COLO829 (cell line): ENCODE measurements at places on chromosomes 1 and 21.

- DNase-seq: no peak
Observed at GRCh38 chr1:183302452-183303322, 115.5 kb downstream of the NMNAT2 start.

DNA sequence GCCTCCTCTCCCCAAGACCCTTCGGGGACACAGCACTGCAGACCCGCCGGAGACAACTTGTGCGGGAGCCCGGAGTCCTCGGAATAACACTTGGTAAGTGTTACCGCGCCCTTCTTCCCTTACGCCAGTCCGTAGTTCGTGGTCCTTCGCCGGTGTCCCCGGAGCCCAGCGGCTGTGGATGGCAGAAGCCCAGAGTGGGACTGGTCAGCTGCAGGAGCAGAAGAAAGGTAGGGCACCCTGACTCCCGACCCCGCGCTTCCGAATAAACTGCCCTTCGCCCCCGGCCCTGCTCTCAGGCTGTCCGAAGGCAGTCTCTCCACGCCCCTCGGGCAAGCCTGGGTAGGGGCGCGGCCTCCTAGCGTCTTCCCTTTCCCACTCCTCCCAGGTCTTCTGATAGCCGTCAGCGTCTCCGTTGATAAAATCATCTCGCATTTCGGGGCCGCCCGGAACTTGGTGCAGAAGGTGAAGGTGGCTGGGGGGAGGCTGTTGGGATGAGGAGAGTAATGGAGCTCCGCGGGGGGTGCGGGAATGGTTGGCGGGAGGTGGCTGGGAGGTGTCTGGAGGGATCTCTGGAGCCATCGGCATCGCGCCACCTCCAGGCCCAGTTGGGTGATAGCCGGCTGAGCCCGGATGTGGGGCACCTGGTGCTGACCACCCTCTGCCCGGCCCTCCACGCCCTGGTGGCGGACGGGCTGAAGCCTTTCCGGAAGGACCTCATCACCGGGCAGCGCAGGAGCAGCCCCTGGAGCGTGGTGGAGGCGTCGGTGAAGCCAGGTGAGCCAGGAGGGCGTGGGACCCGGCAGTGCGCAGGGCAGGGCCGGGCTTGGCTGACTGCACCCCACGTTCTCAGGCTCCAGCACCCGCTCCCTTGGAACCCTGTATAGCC lies 4.3 kb downstream of the RUSC1 start:
- DNase-seq: no peak

DNA sequence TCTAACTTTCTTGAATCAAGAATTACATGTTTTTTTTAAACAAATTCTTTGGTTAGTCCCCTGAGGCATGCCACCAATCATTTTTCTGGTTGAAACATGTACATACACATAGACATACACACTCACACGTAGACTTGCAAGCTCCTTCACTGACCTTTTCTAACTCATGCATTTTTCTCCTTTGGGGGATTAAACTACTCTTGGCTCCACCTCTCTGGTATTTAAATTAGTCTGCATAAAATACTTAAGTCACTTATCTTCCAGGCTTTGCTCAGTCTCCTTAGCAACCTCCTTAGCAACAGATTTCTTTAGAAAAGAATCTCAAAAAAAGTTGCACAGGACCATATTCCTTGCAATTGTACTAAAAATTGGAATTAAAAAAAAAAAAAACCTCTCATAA lies 440.9 kb upstream of the LRRC7 start:
- no peak for DNase-seq

DNA sequence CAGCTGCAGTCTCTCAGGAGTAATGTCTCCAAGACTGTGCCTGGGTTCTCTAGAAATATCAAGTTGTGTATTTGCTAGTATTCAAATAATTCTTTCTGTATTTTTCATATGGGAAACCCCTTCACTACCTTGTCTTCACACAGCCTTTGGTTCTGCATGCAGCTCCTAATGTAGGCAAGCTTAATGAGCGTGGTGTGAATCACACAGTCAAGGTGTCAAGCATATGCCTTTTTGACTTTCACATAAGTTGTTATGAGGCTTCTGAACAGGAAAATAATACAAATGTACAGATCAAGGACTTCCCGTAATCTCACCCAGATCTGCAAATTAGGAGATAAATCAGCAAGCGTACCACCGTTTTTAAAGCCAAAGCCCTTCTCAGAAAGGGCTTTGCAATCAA lies at the start of gene FCRL3:
TSS of gene FCRL3 (minus strand) at position 38 of the 400 bp plus-strand sequence. CDS start 280 bp downstream, outside the sequence.
- no peak for DNase-seq

DNA sequence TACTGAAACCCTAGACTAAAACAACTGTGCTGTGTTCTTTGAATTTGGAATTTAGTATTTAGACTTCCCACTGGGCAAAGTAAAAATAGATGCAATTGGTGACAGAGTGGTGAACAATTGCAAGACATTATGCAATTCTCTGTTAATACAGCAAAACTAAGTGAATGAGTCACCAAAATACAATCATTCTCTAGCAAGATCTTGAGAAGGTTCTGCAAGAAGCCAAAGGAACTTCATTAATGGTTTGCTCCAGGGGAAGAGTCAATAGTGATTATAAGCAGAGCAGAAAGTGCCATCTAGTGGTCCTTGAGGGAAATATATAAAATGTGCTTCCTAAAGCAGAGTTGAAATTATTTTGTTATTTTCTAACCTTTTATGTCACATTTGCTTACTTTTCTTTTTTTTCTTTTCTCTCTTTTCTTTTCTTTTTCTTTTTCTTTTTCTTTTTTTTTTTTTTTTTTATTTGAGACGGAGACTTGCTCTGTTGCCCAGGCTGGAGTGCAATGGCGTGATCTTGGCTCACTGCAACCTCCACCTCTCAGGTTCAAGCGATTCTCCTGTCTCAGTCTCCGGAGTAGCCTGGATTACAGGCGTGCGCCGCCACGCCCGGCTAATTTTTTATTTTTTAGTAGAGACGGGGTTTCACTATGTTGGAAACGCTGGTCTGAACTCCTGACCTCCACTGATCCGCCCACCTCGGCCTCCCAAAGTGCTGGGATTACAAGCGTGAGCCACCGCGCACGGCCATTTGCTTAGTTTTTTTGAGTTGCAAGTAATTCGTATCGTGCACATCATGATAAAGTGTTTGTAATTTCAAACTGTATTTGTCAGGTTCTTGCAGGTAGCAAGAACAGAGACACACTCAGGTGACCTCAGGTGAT lies 99.2 kb downstream of the CTH start:
- DNase-seq: peak; percentile 89

GRCh38 chr1:227748496-227749182 lies 13.4 kb downstream of the SNAP47 start:
- no peak for DNase-seq

DNA sequence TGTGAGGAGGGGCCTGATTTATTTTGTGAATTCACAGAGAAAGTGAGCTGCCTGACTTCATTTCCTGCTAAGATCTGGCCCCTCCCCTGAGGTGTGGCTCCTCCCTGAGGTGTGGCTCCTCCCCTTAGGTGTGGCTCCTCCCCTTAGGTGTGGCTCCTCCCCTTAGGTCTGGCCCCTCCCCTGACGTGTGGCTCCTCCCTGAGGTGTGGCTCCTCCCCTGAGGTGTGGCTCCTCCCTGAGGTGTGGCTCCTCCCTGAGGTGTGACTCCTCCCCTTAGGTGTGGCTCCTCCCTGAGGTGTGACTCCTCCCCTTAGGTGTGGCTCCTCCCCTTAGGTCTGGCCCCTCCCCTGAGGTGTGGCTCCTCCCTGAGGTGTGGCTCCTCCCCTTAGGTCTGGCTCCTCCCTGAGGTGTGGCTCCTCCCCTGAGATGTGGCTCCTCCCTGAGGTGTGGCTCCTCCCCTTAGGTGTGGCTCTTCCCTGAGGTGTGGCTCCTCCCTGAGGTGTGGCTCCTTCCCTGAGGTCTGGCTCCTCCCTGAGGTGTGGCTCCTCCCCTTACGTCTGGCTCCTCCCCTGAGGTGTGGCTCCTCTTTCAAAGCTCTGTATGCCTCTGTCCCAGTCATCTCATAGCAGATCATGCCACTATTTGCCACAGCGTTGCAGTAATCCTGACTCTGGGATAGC lies 26.9 kb upstream of the LRRC3 start:
- DNase-seq: peak; percentile 81

- DNase-seq: peak; percentile 28
Observed at GRCh38 chr1:22641906-22642636, 1.4 kb upstream of the C1QC start.

DNA sequence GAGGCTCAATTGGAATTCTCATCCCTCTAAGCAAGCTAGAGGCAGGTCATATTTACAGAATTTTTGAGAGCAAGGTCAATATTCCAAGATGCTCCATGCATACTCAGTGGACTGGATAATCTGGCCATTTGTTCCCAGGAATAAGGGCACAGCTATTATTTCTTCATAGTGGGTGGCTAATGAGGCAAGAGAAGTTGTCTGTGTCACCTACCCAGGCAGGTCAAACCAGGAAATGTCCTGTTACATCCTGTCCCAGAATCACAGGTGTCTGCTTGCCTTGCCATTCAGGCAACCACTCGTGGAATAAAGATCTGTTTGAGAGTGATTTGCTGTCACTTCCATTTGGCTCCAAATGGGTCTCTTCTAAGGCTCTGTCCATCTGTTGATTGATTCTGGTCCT lies 85.2 kb upstream of the ZP4 start:
- DNase-seq: no peak

DNA sequence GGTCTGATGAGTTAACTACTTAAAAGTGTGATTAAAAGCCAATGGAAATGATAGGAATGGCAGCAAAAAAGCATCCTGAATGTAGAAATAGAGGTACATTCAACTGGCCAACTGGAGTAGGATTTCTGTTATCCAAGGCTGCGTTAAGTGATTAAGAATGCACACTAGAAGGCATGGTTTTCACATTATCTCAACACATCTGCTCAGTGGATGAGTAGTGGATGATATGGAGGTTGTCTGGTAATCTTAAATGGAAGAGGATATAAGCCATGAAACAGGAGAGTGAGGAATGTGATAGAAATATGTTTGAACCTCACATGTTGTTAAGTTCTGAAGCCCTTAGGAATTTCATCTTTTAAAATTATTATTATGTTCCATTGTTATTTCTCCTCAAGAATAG lies 839.9 kb downstream of the USP25 start:
- DNase-seq: no peak

DNA sequence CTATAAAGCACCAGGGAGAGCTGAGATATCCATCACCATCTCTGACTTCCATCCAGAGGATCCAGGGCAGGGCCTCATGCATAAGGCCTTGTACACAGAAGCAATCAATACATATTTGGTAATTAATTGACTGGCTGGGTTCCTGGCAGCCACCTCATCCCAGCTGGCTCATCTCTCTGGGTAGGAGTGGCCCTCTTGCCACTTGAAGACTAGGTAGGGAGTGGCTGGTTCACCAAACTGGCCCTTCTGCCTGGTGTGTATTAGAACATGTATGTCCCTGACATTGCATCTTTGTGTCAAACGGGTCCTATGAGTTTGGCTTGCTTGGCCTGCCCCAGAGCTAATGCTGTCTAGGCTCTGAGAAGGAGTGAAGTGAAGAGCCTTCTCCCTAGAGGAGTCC lies 11.8 kb downstream of the NUAK2 start:
- no peak for DNase-seq

DNA sequence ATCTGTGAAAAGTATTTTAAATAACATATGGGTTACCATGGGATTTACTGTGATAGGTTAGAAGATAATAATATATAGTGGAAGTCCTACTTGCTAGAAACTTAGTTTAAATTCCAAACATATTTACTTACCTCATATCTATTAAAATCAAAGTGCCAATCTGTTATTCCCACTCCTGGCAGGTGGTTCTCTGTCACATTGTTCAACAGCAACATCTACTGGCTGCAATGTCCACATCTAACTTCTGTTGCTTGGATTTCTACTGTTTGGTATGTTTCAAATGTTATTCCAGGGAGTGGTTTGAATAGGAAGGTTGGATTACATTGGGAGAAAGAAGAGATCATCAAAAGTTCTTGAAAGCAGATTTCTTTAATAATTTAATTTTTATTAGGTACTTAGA lies 122.5 kb upstream of the NCAM2 start:
- DNase-seq: no peak

DNA sequence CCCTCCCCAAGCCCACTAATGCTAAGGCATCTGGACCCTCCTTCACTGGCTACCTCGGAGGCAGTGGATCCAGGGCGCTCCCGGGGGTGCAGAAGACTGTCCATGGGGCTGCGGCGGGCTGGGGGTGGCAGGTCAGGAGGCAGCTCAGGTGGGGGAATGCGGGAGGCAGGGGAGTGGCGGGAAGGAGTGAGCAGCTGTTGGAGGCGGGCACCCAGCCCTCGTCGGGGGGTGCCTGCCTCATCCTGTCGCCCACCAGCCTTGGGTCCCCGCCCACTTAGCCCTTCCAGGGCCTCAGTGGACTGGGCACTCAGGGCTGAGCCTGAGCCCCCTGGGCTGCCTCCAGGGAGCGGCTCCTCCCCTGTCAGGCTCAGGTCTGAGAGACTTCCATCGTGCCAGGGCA lies 10.7 kb upstream of the GATAD2B start:
- no peak for DNase-seq

GRCh38 chr1:218711001-218711400 lies 365.9 kb downstream of the TGFB2 start:
- no peak for DNase-seq

DNA sequence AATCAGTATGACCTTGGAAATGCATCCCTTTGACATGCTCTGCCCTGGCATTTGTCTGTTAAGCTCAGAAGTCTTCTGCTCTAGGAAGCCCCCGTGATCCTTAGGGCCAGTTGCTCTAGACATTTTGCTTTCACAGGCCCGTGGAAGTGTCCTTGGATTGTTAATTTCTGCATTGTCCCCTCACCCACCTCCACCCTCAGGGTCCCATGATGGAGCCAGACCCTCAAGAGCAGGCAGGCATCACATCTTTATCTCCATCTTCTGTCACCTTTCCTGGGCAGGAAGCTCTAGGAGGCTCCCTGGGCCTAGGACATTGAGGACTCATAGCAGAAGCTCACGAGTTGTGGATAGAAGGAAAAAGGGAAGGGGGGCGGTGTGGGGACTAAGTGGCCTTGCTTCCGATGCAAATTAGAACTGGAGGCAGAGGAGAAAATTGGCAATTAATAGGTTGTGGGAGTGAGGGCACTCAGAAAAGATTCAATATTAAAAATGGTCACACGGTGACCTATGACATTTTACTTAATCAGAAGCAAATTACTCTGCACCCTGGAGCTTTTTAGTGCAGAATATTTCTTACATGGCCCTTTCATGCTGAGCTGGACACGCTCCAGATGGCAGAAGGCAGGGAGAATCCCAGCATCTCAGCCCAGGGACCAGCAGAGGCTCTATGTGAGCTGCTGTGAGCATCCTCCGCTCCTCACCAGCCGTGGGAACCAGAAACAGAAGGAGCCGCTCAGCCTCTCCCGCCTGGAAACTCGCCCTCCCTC lies 185.0 kb downstream of the MATN1 start:
- DNase-seq: no peak

GRCh38 chr1:37605061-37605650 lies 9.4 kb upstream of the GNL2 start:
- no peak for DNase-seq

- no peak for DNase-seq
Observed at GRCh38 chr1:170247751-170248521, 102.2 kb downstream of the NTMT2 start.

- no peak for DNase-seq
Observed at GRCh38 chr1:34918977-34919561, 10.4 kb downstream of the DLGAP3 start.

- no peak for DNase-seq
Observed at GRCh38 chr1:76905876-76906595, 38.8 kb downstream of the ST6GALNAC5 start.

GRCh38 chr1:44608141-44608540 lies 66.1 kb downstream of the TMEM53 start:
- no peak for DNase-seq
